CD8-positive, alpha-beta memory T cell (primary cell): ENCODE measurements at places on chromosomes 4 and X. TPM values are rescaled to one million over a fixed set of nuclear protein-coding genes. Genes with fewer than 3 reads are reported as not detected.

- no peaks in the 10 kb centered on the region for H3K4me1 ChIP-seq
- DNase-seq: no peak
- no peaks in the 10 kb centered on the region for H3K36me3 ChIP-seq
- no peaks in the 10 kb centered on the region for H3K27me3 ChIP-seq
These were observed 55.7 kb upstream of the SHISA3 start for GRCh38 chr4:42341518-42342026.

DNA sequence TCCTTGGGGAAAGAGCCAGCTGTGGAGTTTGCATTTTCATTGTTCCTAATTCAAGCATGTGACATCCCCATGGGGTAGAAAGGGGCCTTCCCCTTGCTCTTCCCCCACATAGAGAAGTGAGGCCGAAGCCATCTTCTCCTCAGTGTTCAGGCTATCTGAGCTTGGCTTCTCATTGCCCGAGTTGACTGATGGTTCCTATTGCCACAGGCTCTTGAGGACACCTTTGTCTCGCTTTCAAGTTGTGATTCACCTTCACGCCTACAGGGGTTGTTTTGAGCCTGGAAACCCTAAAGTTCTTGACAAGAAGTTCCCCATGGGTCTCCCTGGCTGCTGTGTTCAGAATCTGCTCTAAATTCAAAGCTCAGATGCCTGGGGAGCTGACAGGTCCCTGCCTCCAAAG is 25.0 kb downstream of the CCNQ start:
- no peak for DNase-seq
- no peaks in the 10 kb centered on the region for H3K27me3 ChIP-seq
- no peaks in the 10 kb centered on the region for H3K4me1 ChIP-seq
- H3K27ac ChIP-seq: no peak overlapping the region
- H3K36me3 ChIP-seq: no peaks in the 10 kb centered on the region

- no peak overlapping the region for H3K27ac ChIP-seq
- DNase-seq: no peak
These were observed 67.1 kb downstream of the CBR4 start for GRCh38 chr4:168942985-168943384.

Gene TRIM61
- 3.3 TPM for total RNA-seq

Gene MAGEB10
- total RNA-seq: not detected

- no peaks in the 10 kb centered on the region for H3K4me1 ChIP-seq
- no peak overlapping the region for H3K27ac ChIP-seq
- no peak overlapping the region for H3K4me3 ChIP-seq
- DNase-seq: no peak
- H3K27me3 ChIP-seq: no peaks in the 10 kb centered on the region
These were observed 79.8 kb downstream of the APBB2 start for GRCh38 chr4:41134581-41134980.

- H3K27me3 ChIP-seq: no peaks in the 10 kb centered on the region
- H3K36me3 ChIP-seq: no peaks in the 10 kb centered on the region
- H3K4me3 ChIP-seq: no peak overlapping the region
- H3K4me1 ChIP-seq: peaks cover 13% of the 10 kb centered on the region
- no peak overlapping the region for H3K27ac ChIP-seq
These were observed 66.9 kb downstream of the TAB3 start for GRCh38 chrX:30822068-30822681.

Gene CLDN2
- total RNA-seq: not detected

DNA sequence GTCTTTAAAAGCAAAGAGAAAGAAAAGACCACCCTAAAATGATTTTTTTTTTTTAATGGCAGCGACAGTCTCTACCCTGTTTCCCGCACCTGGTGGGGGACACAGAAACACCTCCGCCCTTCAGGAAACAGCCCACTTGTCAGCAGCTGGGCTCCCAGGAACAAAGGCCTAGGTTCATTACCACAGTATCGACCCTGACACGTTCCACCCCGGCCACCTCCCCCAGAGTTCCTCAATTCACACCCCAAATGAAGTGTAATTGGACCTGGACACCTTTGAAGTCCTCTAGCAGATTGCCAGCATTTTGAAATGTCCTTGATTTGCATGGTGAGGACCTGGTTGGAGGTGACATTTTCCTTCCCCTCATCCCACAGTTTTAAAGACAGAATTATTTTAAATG is 175.0 kb upstream of the BCOR start:
- no peak overlapping the region for H3K4me3 ChIP-seq
- H3K27me3 ChIP-seq: no peaks in the 10 kb centered on the region
- no peaks in the 10 kb centered on the region for H3K36me3 ChIP-seq
- no peaks in the 10 kb centered on the region for H3K4me1 ChIP-seq

DNA sequence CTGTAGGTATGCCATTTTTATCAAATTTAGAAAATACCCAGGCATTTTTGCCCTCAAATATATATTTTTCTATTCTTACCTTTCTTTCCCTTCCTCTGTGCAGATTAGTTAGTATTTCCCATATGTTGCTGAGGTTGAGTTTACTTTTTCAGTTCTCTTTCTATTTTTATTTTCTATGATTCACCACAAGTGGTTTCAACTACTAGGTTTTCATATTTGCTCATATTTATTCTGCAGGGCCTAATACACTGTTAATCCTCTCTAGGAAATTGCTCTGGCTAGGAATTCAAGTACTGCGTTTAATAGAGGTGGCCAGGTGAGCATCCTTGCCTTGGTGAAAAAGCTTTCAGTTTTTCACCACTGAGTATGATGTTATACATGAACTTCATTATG is 1535.3 kb upstream of the PCDH10 start:
- no peak overlapping the region for H3K27ac ChIP-seq
- H3K4me3 ChIP-seq: no peak overlapping the region
- H3K4me1 ChIP-seq: no peaks in the 10 kb centered on the region
- no peak for DNase-seq

DNA sequence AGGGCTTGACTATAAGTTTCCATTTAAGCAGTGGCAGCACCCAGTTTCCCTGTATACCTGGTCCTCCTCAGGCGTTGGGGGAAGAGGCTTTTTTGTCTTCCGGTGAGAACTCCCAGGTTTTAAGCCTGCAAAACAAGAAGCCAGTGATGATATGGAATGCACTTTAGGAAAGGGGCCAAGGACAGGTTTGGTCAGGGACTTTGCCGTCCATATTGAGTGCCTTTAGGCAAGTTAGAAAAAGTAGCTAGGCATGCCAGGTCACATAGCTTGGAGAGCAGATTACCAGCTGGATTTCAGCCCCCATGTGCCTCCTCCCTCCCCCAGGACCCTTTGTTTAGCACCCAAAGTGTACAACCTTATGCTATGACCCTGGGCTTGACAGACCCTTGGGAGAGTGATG is 13.6 kb upstream of the TIMM8A start:
- H3K4me1 ChIP-seq: no peaks in the 10 kb centered on the region
- no peak overlapping the region for H3K4me3 ChIP-seq
- DNase-seq: no peak
- no peak overlapping the region for H3K27ac ChIP-seq

Gene TMEM156
- total RNA-seq: 6.7 TPM

Gene RAB40AL
- total RNA-seq: 0.49 TPM

Gene DNAAF6
- total RNA-seq: not detected

DNA sequence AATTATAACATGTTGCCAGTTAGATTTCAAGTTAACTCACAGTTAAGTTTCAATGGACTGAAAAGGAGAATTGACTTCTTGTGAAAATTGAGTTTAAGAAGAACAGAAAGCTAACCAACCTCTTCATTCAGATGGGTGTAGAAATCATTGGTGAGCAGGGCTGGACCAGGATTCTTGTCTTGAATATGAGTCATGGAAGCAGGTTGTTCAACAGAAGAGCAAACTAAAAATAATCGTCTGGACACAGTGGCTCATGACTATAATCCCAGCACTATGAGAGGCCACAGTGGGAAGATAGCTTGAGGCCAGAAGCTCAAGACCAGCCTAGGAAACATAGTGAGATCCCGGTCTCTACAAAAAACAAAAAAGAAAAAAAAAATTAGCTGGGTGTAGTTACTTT is 98.2 kb downstream of the ARSJ start:
- H3K36me3 ChIP-seq: no peaks in the 10 kb centered on the region
- no peak overlapping the region for H3K4me3 ChIP-seq
- no peak overlapping the region for H3K27ac ChIP-seq
- no peak for DNase-seq
- no peaks in the 10 kb centered on the region for H3K4me1 ChIP-seq

GRCh38 chr4:19074036-19074435 is 1052.5 kb upstream of the LCORL start:
- H3K4me1 ChIP-seq: no peaks in the 10 kb centered on the region
- H3K36me3 ChIP-seq: no peaks in the 10 kb centered on the region
- no peaks in the 10 kb centered on the region for H3K27me3 ChIP-seq

DNA sequence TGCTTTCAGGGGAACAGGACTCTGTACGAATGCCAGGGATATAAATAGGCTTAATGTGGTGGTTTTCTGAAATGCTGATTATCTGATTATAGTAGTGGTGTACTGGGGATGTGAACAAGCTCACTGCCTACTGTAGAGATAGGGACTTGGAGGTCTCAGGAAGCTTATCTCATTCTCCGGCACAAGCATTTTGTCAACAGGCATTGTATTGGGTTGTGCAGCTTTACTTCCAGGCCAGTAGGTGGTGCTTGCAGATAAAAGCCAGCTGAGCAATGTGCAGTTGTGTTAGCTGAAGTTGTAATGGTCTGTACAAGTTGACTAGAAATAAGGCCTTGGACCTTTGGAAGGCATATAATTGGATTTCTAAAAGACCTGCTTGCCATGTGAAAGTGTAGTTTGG is 49.5 kb upstream of the TMLHE start:
- no peak overlapping the region for H3K4me3 ChIP-seq
- no peak for DNase-seq
- H3K27ac ChIP-seq: no peak overlapping the region
- H3K27me3 ChIP-seq: no peaks in the 10 kb centered on the region
- H3K4me1 ChIP-seq: no peaks in the 10 kb centered on the region
- H3K36me3 ChIP-seq: no peaks in the 10 kb centered on the region

- H3K4me1 ChIP-seq: no peaks in the 10 kb centered on the region
- no peak overlapping the region for H3K27ac ChIP-seq
- H3K4me3 ChIP-seq: no peak overlapping the region
- H3K27me3 ChIP-seq: no peaks in the 10 kb centered on the region
- no peak for DNase-seq
These were observed 37.5 kb upstream of the TMEM150C start for GRCh38 chr4:82599336-82599735.

Gene TMPRSS11A
- total RNA-seq: not detected

Gene RNF175
- not detected for total RNA-seq

GRCh38 chr4:6933691-6934430 is 24.2 kb downstream of the TBC1D14 start:
- no peak overlapping the region for H3K4me3 ChIP-seq
- DNase-seq: no peak
- no peak overlapping the region for H3K27ac ChIP-seq
- no peaks in the 10 kb centered on the region for H3K27me3 ChIP-seq
- H3K4me1 ChIP-seq: peaks cover 9% of the 10 kb centered on the region

Gene DOK7
- total RNA-seq: not detected

- DNase-seq: no peak
- H3K4me3 ChIP-seq: no peak overlapping the region
- no peaks in the 10 kb centered on the region for H3K36me3 ChIP-seq
- no peak overlapping the region for H3K27ac ChIP-seq
- H3K4me1 ChIP-seq: no peaks in the 10 kb centered on the region
- no peaks in the 10 kb centered on the region for H3K27me3 ChIP-seq
These were observed 831.9 kb downstream of the TRIML1 start for GRCh38 chr4:188971125-188971524.

Gene BEX5
- 1.5 TPM for total RNA-seq

- H3K36me3 ChIP-seq: peaks cover 4% of the 10 kb centered on the region
- no peak overlapping the region for H3K27ac ChIP-seq
- no peaks in the 10 kb centered on the region for H3K27me3 ChIP-seq
- H3K4me1 ChIP-seq: peaks cover 16% of the 10 kb centered on the region
These were observed 29.6 kb downstream of the PDK3 start for GRCh38 chrX:24494647-24495075.

Gene UGT2B17
- not detected for total RNA-seq

DNA sequence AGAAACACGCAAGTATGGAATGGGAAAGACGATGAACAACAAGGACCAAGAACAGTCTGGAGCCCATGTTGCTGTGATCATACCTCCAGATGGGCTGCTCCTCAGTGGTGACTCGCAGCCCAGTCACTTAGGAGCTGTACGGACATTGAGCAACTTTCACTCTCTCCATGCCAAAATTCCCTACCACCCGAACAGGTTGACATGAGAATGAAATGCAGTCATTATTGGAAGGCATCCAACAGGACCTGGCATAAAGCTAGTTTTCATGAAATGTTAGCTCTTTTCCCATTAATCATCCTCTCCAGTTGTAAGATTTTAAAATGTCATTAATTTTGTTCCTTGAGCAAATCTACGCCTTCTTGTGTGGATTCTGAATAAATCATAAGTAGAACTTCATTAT is 82.7 kb upstream of the GPM6B start:
- H3K4me1 ChIP-seq: no peaks in the 10 kb centered on the region
- no peak overlapping the region for H3K4me3 ChIP-seq
- no peak overlapping the region for H3K27ac ChIP-seq

DNA sequence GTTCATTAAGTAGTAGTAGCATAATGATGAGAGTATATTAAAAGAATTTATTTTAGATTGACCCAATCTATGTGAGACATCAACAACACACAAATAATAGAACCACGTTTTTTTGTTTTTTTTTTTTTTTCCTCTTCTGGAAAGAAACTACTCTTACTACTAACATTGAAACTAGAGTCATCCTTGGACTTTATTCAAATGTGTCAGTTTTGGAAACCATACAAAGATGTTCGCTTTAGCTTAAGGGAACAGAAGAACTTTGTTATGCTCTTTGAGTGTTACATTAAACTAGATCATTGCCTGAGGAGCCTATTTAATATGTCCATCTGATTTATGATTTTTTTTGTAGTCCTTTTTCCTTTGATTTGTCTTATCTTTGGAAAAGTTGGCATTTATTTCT is 166.7 kb downstream of the RPA4 start:
- no peaks in the 10 kb centered on the region for H3K27me3 ChIP-seq
- DNase-seq: no peak

DNA sequence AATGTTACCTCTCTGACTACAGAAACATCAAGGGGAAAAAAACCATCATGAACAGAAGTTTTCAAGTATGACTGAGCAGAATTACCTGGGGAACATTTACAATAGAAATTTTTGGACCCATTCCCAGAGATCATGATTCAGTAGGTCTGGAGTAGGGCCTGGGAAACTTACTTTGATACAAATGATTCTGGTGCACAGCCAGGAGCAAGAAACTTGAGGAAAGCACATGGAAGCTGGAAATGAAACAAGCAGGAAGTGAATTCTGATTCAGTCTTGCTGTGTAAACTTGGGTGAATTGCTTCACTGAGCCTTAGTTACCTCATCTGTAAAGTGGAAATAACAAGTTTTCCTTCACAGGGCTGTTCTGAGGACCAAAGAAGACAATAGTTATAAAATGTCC is 192.5 kb upstream of the TAPT1 start:
- DNase-seq: no peak
- H3K36me3 ChIP-seq: no peaks in the 10 kb centered on the region
- no peak overlapping the region for H3K4me3 ChIP-seq
- H3K27me3 ChIP-seq: no peaks in the 10 kb centered on the region
- H3K4me1 ChIP-seq: no peaks in the 10 kb centered on the region

- H3K27ac ChIP-seq: no peak overlapping the region
- no peaks in the 10 kb centered on the region for H3K27me3 ChIP-seq
- no peaks in the 10 kb centered on the region for H3K36me3 ChIP-seq
- no peak for DNase-seq
These were observed 16.6 kb downstream of the AP1S2 start for GRCh38 chrX:15838017-15838416.

Gene ANTXR2
- total RNA-seq: 18.2 TPM

Gene SPP1
- 7.2 TPM for total RNA-seq

Gene INTS6L
- 20.2 TPM for total RNA-seq

GRCh38 chr4:25440478-25441030 is 63.5 kb downstream of the ANAPC4 start:
- no peaks in the 10 kb centered on the region for H3K4me1 ChIP-seq
- no peak for DNase-seq
- no peak overlapping the region for H3K27ac ChIP-seq
- no peaks in the 10 kb centered on the region for H3K36me3 ChIP-seq
- no peak overlapping the region for H3K4me3 ChIP-seq

Gene CDX4
- total RNA-seq: not detected
